CD4-positive, alpha-beta T cell treated with Interleukin-4 for 4 hours (primary cell): ENCODE measurements at places on chromosomes 2 and 18.
A peak's percentile ranks its signal among the peaks of the same experiment; 100 is the strongest.

- no peak for DNase-seq
Measured at GRCh38 chr2:128270672-128271596, 47.7 kb downstream of the HS6ST1 start.

GRCh38 chr18:12518326-12518725 is 110.6 kb downstream of the PRELID3A start:
- DNase-seq: no peak

DNA sequence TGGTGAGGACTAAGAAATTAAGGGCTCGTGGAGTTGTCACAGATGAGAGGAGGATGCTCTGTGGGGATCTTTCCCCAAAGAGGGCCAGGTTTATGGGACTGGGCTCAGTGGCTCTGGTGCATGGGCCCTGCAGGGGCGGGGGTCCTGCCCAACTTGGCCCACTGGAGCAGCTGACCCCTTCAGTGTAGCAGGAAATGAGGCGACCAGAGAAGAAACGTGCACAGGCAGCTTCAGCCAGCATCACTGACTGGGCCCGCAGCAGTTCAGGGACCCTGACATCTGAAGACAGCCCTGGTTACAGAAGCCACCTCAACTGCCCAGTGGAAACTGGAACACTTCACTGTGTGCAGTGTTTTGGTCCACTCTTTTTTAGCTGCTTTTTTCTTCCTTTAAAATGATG is 72.8 kb downstream of the EMILIN2 start:
- DNase-seq: no peak

- DNase-seq: no peak
Measured at GRCh38 chr2:8534729-8535468, 147.0 kb upstream of the ID2 start.

DNA sequence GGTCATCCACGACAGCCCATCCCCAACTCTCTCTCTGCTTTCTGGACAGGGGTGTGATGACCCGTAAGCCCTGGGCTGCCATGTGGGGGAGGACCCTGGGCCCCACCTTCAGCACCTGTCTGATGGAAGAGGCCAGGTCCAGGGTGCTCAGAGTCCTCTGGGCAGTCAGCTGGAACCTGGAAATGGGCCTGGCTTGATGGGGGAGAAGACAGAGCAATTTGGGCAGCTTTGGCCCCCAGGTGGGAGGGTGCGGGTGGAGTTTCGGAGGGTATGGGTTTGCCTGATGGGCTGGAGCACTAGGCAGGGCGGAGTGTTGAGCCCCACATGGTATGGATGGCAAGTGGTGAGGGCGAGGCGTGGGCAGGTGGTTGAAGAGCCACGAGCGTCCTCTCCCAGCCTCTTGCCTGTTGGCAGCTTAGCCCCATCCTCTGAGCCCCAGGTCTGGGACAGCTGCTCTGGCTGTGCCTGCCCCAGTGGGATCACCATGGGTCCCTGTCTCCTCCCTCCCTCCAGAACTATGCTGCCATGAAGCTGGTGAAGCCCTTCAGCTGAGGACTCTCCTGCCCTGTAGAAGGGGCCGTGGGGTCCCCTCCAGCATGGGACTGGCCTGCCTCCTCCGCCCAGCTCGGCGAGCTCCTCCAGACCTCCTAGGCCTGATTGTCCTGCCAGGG is 232.7 kb downstream of the DYSF start:
- no peak for DNase-seq

GRCh38 chr2:206267567-206267966 is 6.9 kb upstream of the ZDBF2 start:
- DNase-seq: no peak

- DNase-seq: peak; percentile 8
Measured at GRCh38 chr2:217902379-217903141, 100.2 kb downstream of the TNS1 start.

GRCh38 chr2:31728406-31729064 is 147.8 kb upstream of the SRD5A2 start:
- no peak for DNase-seq

GRCh38 chr2:134462275-134462674 is 208.4 kb downstream of the MGAT5 start:
- no peak for DNase-seq

DNA sequence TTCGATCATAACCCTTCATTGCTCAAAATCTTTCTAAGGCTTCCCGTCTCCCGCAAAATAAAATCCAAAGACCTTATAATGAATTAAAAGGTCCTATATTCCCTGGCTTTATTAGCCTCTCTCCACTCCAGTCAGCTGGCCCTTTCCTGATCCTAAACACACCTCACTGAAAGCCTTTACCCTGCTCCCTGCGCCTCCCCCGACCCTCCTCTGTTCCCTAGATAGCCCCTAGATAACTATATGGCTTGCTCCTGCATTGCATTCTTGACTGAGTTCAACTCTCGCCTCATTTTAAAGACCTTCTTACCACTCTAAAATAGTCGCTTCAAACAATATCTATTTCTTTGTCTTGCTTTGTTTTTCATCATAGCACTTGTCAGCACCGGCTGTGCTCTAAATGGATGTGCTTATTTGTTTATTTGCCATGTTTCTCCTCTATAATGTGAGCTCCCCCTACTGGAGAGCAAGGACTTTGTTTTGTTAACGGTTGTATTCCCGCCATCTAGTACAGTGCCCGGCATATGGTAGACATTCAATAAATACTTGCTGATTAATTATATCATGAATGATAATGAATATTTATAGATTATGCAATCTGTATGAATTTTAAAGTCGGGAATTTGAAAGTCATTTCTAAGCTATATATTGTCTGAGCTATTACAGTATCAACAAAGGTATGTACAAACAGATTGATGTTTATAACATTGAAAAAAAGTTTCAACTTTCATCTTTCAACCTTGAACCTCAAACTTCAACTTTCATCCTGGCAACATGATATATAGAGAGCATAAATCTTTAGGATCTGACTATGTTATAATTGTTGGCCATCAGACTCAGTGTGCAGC is 32.4 kb upstream of the VIT start:
- peak; percentile 52 for DNase-seq

GRCh38 chr2:1552611-1553010 is 139.3 kb downstream of the TPO start:
- DNase-seq: no peak

DNA sequence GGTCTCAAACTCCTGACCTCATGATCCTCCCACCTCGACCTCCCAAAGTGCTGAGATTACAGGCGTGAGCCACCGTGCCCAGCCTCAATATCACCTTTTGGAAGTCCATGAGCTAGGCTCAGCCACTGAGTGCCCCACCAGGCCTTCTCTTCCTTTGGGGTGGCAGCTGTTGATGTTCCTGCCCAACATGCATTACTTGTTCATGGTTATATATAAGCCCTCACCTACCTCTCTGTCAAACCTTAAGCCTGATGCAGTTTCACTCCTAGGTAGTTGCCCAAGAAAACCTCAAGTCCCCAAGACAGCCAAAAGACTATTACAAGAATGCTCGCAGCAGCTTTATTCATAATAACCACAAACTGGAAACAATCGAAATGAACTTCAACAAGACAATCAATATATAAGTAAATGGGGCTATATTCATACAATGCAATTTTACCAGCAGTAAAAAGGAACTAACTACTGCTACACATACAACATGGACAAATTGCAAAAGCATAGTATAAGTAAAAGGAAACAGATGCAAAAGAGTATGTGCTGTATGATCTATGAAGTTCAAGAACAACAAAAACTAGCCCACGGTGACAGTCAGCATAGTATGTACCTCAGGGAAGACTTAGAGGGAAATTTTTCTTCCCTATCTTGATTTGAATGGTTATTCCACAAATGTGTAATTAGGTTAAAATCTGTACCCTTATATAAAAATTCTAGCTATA is 59.6 kb upstream of the REL start:
- no peak for DNase-seq

DNA sequence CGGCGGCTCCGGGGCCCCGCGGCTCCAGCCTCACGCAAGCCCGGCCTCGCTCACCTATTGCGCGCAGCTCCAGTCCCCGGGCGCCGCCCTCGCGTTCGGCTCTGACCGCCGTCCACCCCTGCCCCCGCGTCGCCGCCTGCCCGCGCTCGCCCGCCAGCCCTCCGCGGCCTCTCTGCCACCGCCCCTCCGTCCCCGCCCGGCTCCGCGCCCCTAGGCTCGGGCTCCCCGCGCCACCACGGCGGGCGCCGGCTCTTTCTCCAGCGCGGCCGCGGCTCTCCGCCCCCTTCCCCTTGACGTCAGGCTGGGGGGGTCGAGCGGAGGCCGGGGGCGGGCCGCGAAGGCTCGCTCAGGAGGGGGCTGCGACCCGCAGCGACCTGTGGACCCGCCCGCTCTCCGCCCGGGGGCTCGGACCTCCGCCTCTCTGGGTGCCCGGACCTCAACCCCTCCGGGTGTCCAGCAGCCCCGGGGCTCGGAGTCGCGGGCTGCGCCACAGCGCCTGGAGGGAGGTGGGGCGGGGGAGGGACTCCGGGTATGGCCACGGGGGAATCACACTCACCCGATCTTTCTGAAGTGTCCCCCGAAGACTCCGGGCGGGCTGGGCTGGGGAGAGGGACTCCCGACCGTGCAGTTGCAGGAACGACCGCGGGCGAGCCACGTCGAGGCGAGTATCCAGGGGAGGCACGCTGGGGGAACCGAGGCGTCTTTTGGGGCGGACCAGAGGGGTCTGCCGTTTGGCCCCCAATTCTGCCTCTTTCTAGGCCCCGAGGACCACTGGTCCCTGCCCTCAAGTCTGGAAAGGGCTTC is at the start of gene SEMA4C:
SEMA4C (minus strand) TSS at position 259 of the 804 bp plus-strand sequence. CDS start 2,194 bp downstream, outside the sequence.
- DNase-seq: peak; percentile 33

DNA sequence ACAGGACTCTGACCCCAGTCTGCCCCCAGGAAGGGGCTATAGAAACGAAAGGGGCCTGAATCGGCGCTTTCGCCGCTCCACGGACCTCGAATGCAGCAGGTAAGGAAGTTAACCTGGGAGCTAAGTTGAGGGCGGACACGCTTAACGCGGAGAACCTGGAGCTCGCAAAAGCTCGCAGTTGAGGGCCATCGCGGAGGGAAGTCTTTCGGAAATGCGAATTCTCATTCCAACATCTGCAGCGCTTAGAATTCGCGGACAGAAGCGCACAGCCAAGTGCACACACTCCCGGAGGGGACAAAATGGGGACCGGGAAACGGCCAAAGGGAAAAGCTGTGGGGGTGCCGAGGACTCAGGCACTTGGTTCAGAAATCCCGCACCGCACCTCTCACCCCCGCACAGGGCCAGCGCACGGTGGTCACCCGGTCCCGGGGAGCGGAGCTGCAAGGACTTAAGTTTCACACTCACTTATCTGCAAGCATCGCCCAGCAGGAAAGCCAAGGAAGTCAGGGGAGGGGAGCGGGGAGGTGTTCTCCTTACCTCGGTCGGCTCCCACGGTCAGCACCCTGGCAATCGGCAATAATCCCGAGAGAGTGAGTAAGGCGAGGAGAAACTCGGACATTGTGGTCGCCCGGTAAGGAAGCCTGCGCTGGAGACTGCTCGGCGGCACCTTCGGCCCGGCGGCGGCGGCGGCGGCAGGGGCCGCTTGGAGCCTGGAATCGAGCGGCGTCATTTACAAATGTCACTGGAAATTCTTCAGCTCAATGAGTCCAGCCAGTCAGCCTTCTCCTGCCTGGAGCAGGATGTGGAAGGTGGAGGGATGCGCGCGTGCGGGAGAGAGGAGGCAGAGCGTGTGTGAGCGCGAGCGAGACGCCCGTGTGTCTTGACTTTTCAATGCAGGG is 456 bp downstream of the LRP1B start:
- no peak for DNase-seq

GRCh38 chr2:1672738-1673137 is 71.6 kb downstream of the PXDN start:
- no peak for DNase-seq

GRCh38 chr2:234422273-234422732 is 74.6 kb downstream of the ARL4C start:
- DNase-seq: peak; percentile 82

DNA sequence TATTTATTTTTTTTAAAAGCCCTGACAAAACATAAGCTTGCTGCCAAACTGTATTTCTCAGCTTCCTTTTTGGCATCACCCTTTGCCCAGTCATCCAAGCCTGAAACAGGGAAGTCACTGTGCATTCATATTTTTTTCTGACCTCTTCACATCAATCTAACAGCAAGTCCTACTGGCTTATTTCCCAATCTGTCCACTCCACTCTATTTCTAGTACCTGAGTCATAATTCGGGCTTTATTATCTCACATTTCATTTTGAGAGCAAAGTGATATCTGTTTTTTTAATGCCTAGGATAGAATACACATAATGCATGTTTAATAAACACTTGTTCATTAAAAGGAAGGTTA is 5.1 kb downstream of the HNMT start:
- no peak for DNase-seq

- no peak for DNase-seq
Measured at GRCh38 chr2:138187221-138187620, 222.9 kb downstream of the HNMT start.

DNA sequence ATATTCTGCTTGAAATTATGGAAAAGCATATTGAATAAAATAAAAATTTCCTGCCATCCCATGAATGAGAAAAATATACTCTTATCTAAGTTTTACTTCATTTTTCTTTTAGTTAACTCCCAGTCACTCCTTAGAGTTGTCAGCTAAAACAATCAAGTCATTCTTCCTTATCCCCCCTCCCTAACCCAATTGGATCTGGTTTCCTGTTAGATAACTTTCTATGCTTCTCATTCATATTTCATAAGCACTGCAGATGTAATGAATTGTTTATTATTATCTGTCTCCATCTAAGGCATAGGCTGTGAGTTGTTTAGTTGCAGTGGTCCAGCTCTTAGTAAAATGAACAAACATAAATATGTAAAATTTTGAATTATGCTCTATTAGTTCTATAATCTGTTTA is 244.0 kb upstream of the GCFC2 start:
- no peak for DNase-seq

- DNase-seq: no peak
Measured at GRCh38 chr2:118718921-118719320, 128.5 kb downstream of the EN1 start.

- no peak for DNase-seq
Measured at GRCh38 chr18:6745504-6746031, 16.1 kb downstream of the ARHGAP28 start.

DNA sequence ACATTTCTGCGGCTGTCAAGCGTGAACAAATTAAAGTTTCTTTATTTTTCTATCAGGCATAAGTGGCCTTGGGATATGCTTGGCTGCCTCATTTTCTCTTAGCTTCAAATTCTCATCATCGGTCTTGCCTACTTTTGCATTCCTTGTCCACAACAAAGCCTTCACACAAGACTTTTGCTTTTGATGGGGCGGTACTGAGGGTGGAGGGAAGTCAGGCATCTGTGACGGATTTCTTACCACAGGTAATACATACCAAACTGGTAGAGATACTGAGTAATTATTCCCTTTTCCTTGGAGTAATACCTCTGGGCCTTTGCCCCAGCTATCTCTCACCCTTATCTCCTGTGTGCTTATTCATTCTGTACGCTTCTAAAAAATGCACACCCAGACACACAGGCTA is 468.3 kb upstream of the RGPD4 start:
- DNase-seq: no peak
